ENCODE measurements at places on chromosomes 11 and 22.

DNA sequence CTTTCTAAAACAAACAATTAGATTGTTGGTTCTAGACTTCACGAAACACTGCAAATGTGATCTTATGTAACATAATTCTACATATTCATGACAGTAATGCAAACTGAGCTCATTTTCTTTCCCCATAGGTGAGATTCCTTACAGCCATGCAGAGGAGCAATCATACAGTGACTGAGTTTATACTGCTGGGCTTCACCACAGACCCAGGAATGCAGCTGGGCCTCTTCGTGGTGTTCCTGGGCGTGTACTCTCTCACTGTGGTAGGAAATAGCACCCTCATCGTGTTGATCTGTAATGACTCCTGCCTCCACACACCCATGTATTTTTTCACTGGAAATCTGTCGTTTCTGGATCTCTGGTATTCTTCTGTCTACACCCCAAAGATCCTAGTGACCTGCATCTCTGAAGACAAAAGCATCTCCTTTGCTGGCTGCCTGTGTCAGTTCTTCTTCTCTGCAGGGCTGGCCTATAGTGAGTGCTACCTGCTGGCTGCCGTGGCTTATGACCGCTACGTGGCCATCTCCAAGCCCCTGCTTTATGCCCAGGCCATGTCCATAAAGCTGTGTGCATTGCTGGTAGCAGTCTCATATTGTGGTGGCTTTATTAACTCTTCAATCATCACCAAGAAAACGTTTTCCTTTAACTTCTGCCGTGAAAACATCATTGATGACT, 1.5 kb downstream of the OR9G1 start:
- DNase-seq = no peak

GRCh38 chr11:18721561-18722292, 4.3 kb downstream of the IGSF22 start:
- peak; percentile 45 for DNase-seq

GRCh38 chr11:83159902-83160865, 3.3 kb downstream of the PCF11 start:
- DNase-seq = no peak

DNA sequence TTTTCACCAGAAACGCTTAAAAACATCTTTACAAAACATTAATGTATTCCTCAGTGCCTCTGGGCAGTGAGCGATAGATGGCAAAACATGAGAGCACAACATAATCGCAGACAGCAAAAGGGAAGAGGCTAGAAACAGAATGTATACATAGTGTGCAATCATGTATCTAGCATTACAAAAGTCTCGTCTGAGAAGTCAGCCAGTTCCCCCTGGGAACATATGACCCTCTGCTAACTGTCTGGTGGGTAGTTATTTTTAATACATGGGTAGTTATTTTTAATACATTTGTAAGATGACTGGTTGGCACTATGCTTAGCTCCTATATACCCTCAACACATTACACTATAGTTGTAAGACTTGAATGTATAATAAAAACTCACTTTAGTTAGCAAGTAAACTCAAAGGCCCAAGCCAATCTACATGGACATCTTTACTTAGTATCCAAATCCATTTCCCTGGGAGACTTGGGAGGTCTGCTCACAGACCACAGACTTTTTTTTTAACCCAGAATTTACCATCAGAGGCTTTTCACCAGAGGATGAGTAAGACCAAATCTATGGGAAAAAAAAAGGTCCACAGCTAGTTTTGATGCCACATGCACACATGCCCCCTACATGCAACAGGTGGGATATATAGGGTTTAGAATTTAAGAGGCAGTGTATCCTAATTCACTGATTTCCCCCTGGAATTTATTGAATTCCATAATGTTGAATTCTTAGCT, 71.7 kb downstream of the AMBRA1 start:
- no peak for DNase-seq

- DNase-seq = no peak
Observed at GRCh38 chr11:62273789-62274275, 3.9 kb downstream of the SCGB2A2 start.

- DNase-seq = peak; percentile 97
Observed at GRCh38 chr11:118997627-118998387, at the start of gene CENATAC. TSS of gene CENATAC (plus strand) at chr11:118998138. CDS start at chr11:118998198, 60 bp downstream.

GRCh38 chr11:12846786-12847615, 162.1 kb upstream of the RASSF10 start:
- DNase-seq = no peak

GRCh38 chr11:78192223-78192719, 3.6 kb downstream of the USP35 start:
- no peak for DNase-seq

GRCh38 chr11:36358436-36358835, 62.3 kb downstream of the PRR5L start:
- no peak for DNase-seq

- DNase-seq = no peak
Observed at GRCh38 chr11:26199331-26200095, 132.4 kb upstream of the ANO3 start.

GRCh38 chr22:44393066-44393465, 80.3 kb upstream of the SHISAL1 start:
- DNase-seq = no peak

- no peak for DNase-seq
Observed at GRCh38 chr22:27370269-27370668, 431.3 kb downstream of the MN1 start.

DNA sequence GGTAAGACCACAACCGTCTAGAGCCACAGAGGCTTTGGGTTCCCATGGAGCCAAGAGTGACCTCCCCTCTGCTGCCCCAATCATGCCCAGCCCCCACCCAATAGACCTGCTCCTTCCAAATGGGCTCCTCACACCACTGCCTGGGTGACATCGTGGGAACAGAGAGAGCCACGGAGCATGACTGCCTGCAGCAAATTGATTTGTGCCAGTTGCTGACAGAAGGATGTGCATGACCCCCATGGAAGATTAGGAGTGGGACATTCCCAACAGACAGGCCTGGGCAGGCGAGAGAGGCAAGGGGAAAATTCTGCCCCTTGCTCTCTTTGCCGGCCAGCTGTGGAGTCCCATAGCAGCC, 88.5 kb downstream of the TENM4 start:
- DNase-seq = no peak

DNA sequence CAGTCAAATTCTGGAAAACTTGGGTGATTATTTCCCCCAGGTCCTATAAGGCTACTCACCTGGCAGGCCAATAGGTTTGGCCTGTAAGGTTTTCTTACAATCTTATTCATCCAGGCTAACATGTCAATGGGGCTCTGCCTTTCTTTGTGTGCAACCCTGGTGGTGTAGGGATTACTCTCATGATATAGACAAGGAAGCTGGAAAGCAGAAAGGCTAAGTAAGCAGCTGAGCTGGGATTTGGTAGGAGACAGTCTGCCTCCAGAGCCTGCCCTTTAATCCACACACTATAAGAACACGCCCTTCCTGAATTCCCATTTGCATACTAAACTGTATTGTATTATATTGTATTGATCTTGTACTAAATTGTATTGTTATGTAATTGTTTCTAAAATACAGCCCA, 373.3 kb upstream of the CCDC90B start:
- DNase-seq = no peak

DNA sequence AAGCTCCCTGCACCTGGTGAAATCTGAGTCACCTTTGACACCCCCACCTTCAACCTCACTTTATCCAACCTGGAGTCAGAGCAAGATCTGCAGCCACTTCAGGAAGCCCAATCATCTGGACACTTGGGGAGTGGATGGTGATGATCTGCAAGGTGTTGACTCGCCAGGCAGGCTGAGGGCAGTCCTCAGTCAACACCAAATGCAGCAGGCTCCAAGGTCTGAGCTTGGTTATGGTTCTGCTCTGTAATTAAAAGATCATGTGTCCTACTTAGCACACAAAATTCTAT, 446.9 kb downstream of the BRD1 start:
- no peak for DNase-seq

GRCh38 chr11:102886999-102887398, 12.2 kb upstream of the MMP12 start:
- DNase-seq = no peak

GRCh38 chr11:120288021-120288420, 37.1 kb upstream of the TLCD5 start:
- DNase-seq = no peak

DNA sequence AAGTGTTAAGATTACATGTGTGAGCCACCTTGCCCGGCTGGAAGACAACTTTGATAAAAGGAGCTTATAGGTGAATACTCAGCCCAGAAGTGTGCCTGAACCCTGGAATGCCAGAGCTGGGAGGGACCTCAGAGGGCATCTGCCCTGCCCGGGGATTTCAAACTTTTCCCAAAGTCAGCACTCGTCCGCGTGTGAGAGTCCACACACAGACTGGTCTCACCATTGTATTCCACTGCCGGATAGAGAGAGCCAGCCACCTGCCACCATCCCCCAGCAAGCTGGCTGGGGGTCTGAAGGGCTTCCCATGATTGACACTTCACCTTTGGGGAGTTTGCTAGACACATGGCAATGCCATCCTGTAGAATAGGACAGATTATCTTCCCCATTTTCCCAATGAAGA, 49.2 kb downstream of the APOL3 start:
- no peak for DNase-seq

- no peak for DNase-seq
Observed at GRCh38 chr11:119298726-119299125, 18.2 kb downstream of the MCAM start.

DNA sequence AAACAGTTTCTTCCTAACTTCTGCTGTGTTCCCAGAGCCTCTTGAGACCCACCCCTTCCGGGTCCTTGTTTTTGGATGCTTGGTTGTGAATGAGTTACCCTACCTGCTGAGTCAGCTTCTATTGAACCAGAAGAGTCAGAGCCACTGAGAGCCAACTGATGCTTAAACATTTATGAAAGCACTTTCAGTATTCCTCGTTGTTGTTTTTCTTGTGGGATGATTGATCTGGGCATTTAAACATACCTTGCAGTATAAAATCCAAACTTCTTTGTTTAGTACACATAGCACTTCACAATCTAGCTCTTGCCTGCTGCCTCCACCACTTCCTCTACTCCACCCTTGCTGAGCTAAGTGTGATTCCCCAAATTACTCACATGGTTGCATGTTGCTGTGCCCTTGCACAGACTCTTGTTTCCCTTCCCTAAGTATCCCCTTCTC, 5.5 kb downstream of the PRSS23 start:
- DNase-seq = no peak

DNA sequence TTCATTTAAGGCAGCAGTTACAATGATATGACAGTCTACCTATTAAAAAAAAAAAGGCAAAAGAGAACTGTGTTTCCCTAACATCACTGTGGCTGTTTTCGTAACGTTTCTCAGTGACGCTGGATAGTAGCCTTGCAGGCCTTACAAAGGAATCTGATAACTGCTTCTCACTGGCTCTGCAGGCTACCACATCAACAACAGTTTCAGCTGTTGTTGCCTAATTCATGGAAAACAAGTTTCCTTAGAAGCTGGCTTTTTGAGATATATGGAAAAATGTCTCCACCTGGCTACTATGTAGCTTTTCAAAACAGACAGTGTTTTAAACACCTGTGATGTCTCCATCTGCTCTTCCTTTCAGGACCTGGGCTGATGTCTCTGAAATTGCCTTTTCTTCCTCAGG, 3.8 kb downstream of the OR51V1 start:
- DNase-seq = no peak

DNA sequence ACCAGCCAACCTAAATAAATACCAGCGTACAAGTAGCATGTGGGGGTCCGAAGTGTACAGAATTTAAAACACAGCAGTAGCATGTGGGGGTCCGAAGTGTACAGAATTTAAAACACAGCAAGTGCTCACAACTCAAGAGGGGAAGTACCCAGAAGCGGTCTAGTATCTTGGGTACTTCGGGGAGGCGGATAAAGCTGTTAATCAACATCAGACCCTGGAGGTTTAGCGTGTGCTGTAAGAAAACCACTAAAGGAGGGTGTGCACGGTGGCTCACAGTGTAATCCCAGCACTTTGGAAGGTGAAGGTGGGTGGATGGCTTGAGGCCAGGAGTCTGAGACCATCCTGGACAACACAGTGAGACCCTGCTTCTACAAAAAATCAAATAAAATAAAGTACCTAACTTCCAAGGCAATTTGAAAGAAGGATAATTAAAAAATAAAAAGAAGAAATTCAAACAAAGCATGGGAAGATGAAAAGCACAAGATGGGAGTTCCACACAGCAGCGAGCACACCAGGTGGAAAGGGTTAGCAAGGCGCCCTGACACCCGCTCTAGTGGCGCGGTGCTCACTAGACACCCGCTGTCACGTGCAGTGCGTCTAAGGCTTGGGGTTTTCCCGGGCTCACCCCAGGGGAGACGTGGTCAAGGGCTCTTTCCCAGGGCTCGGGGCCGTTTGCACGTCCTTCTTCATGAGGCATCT, 35.0 kb upstream of the MOB2 start:
- DNase-seq = no peak

DNA sequence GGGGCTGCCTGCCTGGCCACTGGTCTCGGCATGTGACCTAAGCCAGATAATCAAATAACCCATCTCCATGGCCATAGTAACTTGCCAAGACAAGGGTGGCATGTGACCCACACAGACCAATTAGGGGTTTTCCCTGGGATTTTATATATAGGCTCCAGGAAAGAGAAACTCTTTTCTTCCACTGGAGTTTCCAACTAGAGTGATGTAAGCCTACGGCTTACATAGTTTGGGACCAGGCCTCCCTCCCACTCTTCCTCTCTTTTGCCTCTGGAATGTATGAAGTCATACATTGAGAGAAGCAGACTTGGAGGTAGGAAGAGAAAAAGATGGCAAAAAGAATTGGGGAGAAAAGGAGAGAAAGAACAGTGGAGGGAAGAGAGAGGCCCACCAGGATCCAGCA, 84.6 kb upstream of the LDLRAD3 start:
- no peak for DNase-seq

DNA sequence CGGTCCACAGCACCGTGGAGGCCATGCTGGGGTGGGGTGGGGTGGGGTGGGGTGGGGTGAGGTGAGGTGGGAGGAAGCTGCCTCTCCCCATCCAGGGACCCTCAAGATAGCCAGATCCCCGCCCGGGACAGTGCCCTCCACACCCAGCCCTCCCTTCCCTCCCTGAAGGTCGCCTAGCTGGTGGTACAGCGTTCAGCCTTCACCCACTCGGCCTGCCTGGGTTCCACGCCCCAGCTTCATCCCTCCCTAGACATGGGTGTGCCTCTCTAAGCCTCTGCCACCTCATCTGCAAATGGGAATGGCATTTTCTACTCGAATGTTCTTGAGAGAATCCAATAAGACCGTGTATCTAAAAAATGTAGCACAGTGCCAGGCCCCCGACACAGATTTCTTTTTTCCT, 17.8 kb downstream of the KCTD17 start:
- no peak for DNase-seq
